ENCODE measurements at places on chromosomes 12 and 14.

DNA sequence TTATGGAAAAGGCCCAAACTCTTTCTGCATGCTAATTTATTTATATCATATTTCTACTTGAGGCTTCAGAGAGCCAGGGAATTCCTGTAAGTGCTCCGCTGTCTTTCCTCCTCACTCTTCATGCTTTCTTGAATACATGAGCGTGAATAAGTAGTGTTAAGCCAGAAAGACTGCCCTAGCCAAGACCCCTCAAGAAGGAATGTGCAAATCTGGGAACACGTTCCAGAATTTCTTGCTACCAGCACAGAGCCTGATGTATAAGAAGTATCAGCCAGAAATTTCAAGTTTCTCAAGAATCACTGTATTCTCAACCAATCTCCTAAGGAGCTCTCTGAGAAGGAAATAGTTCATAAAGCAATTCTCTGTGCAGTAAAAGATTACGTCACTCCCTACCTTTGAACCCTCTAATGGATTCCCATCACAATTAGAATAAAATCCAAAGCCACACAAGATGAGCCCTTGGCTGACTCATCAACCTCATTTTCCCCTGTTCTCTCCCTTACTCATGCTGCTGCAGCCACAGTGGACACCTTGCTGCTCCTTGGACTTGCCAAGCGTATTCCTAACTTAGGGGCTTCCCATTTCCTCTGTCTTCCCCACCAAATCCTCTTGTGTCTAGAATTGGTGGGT is 6.9 kb upstream of the TSPAN8 start:
- DNase-seq: no peak

GRCh38 chr12:41190338-41190737 is 2.2 kb downstream of the PDZRN4 start:
- DNase-seq: no peak

GRCh38 chr12:11805680-11806079 is 156.2 kb downstream of the ETV6 start:
- DNase-seq: no peak

DNA sequence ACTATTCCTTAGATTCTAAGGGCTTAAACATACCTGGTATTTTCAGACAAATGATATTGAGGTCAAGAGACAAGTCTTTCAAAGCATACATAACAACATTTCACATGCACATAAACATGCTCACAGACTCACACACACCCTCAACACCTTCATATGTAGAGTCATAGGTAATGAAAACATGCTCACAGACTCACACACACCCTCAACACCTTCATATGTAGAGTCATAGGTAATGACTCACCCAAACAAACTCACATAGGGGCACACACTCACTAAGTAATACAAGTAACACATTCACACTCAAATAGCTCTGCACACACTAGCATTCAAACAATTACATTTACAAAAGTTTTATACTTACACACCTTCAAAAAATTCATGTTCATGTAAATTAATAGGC is 975.5 kb downstream of the TMEM121 start:
- no peak for DNase-seq

GRCh38 chr12:52244615-52244994 is 11.6 kb downstream of the KRT7 start:
- DNase-seq: no peak

DNA sequence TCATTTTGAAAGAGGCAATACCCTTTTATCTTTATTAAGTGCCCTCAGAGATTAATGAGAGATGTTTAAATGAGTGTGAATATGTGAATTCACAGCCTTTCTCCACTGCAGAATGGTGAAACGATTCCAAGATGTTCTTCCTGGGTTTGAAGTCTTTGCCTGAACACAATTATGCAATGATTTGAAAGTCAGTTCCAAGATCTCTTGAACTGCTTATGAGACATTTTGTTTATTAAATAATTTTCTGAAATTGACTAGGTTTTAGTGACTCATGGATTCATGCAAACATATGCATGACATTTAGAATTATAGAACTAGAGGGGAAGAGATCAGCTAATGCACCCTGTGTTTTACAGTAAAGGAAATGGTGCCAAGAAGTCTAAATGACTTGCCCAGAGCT is 118.1 kb upstream of the SLC38A2 start:
- no peak for DNase-seq

DNA sequence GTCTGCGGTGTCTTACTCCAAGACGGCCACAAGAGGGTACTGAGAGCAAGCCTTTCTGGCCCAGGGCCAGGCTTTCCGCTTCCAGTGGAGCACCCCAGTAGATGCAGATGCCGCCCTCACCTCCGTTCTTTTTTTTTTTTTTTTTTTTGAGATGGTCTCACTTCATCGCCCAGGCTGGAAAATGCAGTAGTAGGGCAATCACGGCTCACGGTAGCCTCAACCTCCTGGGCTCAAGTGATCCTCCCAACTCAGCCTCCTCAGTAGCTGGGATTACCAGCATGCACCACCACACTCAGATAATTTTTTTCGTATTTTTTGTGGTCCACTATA is 5.6 kb upstream of the LBHD2 start:
- DNase-seq: peak; percentile 68

DNA sequence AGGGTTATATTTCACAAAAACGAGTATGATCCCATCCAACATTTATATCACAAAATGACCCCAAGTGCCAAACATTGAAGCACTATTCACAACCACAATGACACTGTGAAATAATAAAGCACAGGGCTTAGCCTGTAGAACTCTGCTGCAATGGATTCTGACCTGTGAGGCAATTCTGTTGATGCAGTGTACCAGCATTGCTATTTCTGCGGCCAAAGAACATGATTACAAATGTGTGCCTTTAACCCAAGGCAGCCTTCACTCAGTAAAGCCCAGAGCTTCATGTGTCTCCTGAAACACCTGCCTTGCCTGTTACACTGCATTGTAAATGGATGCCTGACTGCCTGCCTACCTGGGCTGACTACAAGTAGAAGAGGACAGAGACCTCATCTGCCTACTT is 158.0 kb downstream of the PPM1H start:
- no peak for DNase-seq

DNA sequence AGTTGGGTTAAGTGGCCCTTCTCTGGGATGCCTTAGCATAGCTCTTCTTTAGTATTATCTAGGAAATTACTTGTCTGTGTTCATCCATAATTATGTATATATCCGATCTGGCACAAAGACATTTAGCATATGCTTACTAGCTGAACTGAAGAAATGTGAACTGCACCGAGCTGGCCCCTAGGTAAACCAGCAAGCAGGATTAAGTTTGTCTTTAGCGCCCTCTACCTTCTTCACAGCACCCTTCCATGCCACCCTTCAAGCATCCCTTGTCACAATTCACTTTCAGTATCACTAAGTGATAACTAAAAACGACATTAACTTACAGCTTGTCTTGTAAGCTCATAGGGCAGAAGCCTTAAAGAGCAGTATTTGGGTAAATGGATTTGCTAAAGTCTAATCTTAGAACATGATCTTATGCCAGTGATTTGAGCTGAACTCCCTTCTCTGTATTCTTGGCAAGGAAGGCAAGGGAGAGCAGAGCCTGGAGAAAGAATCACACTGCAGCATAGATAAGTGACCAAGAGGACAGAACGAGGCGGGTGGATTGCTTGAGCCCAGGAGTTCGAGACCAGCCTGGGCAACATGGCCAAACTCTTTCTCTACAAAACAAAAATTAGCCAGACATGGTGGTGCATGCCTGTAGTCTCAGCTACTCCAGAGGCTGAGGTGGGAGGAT is 2.6 kb upstream of the HAL start:
- peak; percentile 3 for DNase-seq

GRCh38 chr12:116529686-116530085 is 29.5 kb upstream of the MAP1LC3B2 start:
- DNase-seq: no peak

Data from T-helper 9 cell (primary cell).